NCI-H1417 (cell line): ENCODE measurements at places on chromosomes 6 and 20.

- no peak for DNase-seq
Observed at GRCh38 chr6:158567152-158567551, 7.3 kb downstream of the TMEM181 start.

- no peak for DNase-seq
Observed at GRCh38 chr6:116932496-116932895, 55.5 kb downstream of the RFX6 start.

GRCh38 chr6:115613488-115613887, 447.2 kb downstream of the FRK start:
- DNase-seq, result no peak

DNA sequence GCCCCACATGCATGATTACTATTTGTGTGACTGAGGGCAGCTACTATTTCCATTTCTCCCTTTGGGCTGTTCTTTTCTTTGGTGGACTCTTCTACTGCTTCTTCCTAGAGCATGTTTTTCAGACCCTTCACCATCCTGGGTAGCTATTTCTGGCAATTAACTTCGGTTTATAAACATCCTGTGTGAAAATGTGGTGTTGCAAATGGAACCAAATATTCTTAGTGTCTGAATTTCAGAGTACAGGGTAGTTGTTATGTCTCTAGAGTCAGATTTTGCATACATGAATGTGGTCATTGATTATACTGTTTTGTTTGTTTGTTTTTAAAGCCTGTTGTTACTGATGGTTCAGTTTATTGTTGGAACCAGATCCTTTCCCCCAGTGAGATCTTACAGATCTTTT, 49.7 kb downstream of the PROKR2 start:
- DNase-seq, result no peak

- DNase-seq, result peak; percentile 9
Observed at GRCh38 chr6:33975661-33976436, 170.0 kb downstream of the GRM4 start.

GRCh38 chr6:21039926-21040325, 505.7 kb downstream of the CDKAL1 start:
- no peak for DNase-seq

GRCh38 chr6:128630213-128630612, 109.8 kb upstream of the PTPRK start:
- no peak for DNase-seq

DNA sequence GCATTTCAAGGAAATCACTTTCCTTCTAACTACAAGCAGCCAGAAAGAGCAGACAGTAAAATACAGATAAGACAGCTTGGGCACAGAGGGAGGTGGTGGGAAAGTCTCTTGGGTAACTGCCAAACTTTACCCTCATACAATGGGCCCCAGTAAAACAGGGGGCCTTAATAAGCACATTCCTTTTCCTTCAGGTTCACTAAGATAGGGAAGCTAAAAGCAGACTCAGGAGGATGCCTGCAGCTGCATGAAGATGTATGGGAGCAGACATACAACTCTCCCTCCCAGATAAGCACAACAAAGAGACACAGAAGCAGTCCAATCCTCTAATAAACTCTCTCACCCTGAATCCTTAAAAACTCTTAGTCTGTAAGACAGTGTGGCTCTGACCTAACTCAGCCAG, 49.0 kb downstream of the SIM1 start:
- DNase-seq, result no peak

DNA sequence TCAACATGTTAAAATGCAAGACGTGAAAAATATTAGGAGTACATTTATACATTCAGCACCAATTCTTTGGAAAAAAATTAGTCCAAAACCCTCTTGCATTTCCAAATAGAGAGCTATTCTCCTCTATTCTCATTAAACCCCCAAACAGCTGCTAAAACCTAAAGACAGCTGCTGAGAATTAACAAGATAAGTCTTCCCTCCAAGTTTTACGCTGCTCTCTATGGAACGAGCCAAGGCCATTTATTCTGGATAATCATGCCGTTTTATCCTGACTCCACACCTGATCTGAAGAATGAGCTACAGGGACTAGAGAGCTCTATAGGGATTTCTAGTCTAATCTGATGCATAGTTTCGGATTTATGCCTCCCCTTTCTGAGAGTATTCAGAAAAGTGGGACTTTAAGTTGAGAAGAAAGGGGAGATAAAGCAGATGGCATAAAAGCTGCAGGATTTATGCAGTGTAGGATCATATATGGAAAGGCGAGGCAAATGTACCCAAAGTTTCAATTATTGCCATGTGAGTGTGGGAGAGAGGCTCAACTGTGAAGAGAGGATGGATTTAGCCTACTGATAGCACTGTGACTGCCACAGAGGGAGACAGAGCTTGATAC, 64.7 kb upstream of the HS3ST5 start:
- no peak for DNase-seq

DNA sequence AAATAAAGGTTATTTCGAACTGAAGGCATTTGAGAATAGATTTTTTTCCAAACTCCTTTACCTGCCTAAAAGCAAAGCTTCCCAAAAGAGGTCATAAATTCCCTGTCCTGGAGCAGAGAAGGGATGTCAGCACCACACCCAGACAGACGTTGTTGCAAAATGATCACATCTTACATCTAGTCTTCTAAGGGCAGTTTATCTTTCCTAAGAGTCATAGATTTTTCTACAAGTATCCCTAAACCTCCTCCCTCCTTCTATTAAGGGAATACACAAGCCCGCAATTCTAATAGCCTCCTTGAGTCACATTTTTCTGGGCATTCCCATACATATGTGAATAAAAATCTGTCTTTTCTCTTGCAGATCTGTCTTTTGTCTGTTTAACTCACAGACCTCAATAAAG, 20.6 kb upstream of the AKAP12 start:
- DNase-seq, result no peak

DNA sequence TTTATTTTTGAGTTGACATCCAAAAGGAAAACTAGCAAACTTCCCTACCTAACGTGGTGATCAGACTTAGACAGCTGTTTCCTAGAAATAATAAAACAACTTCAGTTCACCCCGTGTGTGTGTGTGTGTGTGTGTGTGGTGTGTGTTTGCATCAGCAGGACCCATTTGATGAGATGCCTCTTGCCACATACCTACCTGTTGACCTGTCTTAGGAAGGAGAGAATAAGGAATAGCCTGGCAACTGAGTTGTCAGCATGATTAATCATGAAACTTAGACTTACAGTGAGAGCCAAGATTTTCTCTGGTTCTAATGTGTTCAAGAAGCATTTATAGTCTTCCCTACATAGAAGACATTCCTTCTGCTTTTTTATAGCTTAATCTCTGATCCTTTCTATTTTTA, 16.1 kb upstream of the PBOV1 start:
- no peak for DNase-seq

DNA sequence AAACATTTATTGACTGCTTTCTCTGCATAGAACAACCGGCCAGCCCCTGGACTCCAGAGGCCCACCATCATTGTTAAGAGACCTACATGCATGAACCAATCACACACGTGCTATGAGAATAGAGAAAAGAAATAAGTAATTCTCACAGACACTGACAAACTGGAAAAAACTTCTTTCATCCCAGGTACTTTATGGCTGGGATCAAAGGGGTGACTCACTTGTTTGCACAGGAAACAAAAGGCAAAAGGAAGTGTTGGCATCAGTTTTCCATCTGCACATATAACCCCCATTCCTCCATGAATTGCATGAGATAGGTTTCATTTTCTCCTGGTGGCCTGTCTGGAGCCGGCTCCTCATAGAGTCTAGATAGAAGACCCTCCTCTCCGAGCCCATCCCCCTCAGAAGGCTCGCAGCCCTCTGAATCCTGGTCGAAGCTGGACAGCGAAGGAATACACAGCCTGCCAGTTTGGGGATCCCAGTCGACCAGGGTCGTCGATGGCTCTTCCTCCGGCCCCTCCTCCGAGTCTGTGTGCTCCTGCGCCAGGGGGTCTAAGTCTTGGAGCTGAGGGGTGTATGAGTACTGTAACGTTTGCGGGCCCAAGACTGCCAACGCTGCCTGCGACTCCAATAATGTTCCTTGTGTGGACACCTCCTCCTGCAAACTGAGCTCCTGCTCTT, 43.3 kb downstream of the IL20RA start:
- peak; percentile 44 for DNase-seq

GRCh38 chr6:155380666-155381332, 66.5 kb upstream of the TFB1M start:
- no peak for DNase-seq

GRCh38 chr6:137904822-137905617, 38.0 kb downstream of the TNFAIP3 start:
- DNase-seq, result no peak

GRCh38 chr6:156910938-156911337, 133.8 kb downstream of the ARID1B start:
- DNase-seq, result no peak

DNA sequence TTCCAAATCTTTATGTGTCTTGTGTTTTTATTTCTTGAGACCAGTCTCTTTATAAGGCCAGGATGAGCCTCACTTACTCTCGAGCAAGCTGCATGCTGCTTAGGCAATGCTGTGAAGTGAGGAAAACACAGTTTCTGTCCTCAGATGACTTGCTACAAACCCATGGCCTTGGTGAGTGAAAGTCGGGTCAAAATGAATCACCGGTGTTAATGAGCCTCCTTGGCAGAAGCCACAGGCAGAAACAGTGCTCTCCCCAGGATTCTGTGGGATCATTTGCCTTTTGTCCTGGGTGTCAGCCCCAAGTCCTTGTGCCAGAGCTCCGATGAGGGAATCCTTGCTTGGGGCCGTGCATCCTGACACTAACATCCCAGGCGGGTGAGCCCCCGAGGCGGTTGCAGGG, 482.5 kb downstream of the QKI start:
- no peak for DNase-seq

DNA sequence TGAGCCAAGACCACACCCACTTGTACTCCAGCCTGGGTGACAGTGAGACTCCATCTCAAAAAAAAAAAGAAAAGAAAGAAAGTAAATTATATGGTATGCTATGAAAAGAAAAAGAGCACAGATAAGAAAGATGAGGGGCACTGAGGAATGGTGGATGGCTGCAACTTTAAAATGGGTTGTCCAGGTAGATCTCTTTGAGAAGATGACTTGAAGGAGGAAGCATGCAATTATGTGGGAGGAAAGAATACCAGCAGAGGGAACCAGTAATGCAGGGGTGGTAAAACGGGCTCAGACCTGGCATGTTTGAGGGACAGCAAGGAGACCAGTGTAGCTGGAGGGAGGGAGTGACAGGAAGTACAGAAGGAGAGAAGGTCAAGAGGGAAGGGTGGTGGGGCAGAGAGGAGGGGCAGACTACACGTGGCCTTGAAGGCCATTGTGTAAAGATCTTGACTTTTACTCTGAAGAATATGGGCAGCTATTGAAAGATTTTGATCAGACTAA, 22.3 kb downstream of the LINC00237 start:
- no peak for DNase-seq

- DNase-seq, result no peak
Observed at GRCh38 chr6:44624226-44624625, 236.7 kb downstream of the CDC5L start.
